Activated naive CD8-positive, alpha-beta T cell treated with anti-CD3 and anti-CD28 coated beads for 36 hours (primary cell): ENCODE measurements at places on chromosomes 11 and 22. TPM values are rescaled to one million over a fixed set of nuclear protein-coding genes. Genes with fewer than 3 reads are reported as not detected.

DNA sequence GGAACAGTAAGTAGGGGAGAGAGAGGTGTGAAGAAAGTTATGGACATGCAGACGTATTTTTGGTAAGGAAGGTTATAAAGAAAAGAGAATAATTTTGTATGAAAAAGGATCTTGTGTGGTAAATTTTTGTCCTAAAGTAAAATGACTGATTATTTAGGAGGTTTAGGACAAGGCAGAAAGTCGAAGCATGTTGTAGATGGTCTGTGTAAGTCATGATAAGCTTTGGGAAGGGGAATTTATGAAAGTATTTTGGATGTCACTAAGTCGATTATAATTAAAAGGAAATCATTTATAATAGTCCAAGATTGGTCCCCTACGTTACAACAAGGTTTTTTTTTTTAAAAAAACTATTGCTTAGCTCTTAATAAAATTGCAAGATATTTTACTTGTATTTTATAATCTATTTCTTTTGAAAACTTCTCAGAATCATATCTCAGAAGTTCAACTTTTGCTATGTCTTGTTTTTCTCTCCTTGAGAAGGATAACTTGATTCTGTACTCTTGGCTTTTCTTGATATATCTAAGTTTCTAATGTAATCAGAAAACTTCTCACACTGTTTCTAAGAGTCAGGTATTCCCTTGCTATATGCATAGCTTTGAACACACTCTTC, 10.9 kb upstream of the CABP2 start:
- DNase-seq, result no peak
- no peaks in the 10 kb centered on the region for H3K4me1 ChIP-seq
- no peak overlapping the region for H3K4me3 ChIP-seq
- peaks cover 5% of the 10 kb centered on the region for H3K27me3 ChIP-seq

DNA sequence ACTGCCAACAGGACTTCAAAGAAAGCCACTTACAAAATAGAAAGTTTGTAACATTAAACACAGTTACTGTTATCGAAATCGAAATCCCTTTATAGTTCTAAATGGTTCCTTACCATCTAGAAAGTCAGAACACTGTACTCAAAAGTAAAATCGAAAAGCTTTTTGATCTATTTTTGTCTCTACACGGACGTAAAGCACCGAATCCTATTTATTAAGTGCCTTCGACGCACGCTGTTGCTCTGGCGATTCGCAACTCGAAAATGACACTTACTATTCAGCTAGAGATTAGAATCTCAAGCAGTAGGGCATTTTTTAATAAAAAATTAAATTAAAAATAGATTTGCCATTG, 78.3 kb downstream of the LARGE1 start:
- H3K36me3 ChIP-seq, result no peaks in the 10 kb centered on the region
- DNase-seq, result no peak
- no peak overlapping the region for H3K4me3 ChIP-seq
- H3K27me3 ChIP-seq, result no peaks in the 10 kb centered on the region

The ROM1 gene
- total RNA-seq, result 2.0 TPM

DNA sequence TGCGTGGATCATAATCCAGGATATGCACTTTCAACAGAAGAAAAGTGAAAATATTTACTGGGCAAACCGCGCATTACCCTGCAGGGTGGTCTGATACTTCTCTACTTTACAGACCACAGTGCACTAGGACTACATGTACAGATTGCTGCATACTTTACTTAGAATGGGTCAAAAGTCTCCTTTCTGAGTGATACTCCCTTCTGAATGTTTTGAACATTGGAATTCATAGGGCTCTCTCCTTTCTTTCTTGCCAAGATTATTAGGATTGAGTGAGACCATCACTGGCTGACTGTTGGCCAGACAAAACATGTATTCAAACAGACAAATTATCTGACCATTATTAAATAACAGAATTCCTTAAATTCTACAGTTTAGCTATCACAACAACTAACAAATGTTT, 6.6 kb upstream of the FIBIN start:
- no peaks in the 10 kb centered on the region for H3K27me3 ChIP-seq
- no peak overlapping the region for H3K27ac ChIP-seq
- H3K4me1 ChIP-seq, result no peaks in the 10 kb centered on the region
- DNase-seq, result no peak

The CASP5 gene
- total RNA-seq, result not detected

The CLTCL1 gene
- 0.52 TPM for total RNA-seq

- no peaks in the 10 kb centered on the region for H3K27me3 ChIP-seq
- peaks cover 1% of the 10 kb centered on the region for H3K36me3 ChIP-seq
- DNase-seq, result no peak
- peaks cover 13% of the 10 kb centered on the region for H3K4me1 ChIP-seq
- no peak overlapping the region for H3K4me3 ChIP-seq
- no peak overlapping the region for H3K27ac ChIP-seq
Observed at GRCh38 chr11:3153291-3153861, 11.7 kb downstream of the OSBPL5 start.

GRCh38 chr11:17774232-17775034, 39.9 kb downstream of the KCNC1 start:
- no peaks in the 10 kb centered on the region for H3K4me1 ChIP-seq
- H3K4me3 ChIP-seq, result no peak overlapping the region
- DNase-seq, result no peak
- no peaks in the 10 kb centered on the region for H3K27me3 ChIP-seq
- no peak overlapping the region for H3K27ac ChIP-seq
- H3K36me3 ChIP-seq, result no peaks in the 10 kb centered on the region

The CASP12 gene
- not detected for total RNA-seq

- no peak overlapping the region for H3K27ac ChIP-seq
- no peaks in the 10 kb centered on the region for H3K27me3 ChIP-seq
- no peaks in the 10 kb centered on the region for H3K36me3 ChIP-seq
- DNase-seq, result no peak
Observed at GRCh38 chr22:43310798-43311197, 32.4 kb downstream of the SCUBE1 start.

The CNTN5 gene
- total RNA-seq, result not detected

DNA sequence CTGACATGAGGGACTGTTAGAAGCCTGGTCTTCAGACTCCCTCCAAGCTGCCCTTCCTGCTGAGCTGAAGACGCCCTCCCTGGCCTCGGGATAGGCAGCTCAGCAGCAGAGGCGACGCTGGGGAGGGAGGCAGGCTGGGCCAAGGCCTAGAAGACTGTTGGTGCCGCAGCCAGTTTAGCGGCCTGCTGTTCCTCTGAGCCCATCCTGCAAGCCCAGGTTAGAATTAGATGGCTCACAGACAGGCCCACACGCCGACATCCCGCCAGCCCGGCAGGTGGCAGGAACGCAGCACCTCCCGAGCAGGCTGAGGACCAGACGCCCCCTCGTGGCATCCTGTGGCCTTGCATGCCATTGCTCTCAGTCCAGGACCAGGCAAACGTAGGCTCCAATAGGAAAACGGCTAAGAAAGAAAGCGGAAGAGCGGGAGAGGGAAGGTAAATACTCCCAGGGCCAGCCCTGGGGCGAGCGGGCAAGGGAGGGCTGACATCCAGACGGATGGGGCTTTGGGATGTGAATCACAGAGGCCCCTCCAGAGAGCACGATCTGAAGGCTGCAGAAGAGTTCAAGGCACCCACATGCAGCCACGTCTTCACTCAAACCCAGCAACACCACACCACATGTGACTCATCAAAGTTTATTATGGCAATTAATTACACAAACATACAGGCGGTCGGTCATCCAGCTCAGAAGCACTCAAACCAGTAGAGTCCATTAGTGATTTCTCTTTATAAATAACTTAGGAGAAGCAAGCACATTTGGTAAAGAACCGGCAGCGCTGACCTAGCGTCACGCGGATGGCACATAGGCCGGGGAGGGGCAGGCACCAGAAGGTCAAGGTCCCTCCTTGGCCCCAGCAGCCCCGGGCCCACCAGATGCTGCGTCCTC, 27.6 kb downstream of the CD5 start:
- peak; percentile 91 for DNase-seq
- H3K27ac ChIP-seq, result peak overlapping the region; percentile 56
- peaks cover 19% of the 10 kb centered on the region for H3K36me3 ChIP-seq

GRCh38 chr22:38298312-38299005, 18.8 kb downstream of the CSNK1E start:
- no peaks in the 10 kb centered on the region for H3K27me3 ChIP-seq
- no peaks in the 10 kb centered on the region for H3K4me1 ChIP-seq
- DNase-seq, result peak; percentile 48
- H3K27ac ChIP-seq, result no peak overlapping the region

DNA sequence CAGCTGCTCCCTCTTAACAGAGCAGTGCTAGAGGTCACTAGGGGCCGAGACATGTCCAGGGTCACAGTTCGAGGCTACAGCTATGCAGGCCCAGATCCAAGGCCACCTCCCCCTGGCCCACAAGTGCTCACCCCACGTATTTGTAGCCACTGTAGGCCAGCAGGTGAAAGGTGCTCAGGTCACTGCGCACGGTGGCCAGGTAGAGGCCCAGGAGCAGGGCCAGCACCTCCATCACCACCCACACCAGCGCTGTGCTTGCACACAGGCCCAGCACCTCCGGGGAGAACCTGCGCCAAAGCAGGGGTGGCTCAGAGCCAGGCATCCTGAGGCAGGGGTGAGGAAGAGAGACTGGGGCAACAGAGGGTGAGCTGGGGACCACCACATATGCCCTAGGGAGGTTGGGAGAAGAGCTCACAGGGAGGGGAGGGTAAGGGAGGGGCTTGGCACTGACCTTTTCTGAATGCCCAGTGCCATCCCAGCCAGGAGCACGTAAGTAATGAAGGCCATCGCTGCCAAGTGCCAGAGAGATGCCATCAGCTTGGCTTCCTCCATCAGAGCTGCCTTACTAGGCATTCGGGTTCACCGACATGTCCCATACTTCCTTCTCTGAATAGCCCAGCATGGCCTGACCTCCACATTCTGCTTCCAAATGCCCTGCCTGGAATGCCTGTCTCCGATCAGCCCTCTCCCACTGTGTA, 3.5 kb downstream of the YIF1A start:
- H3K36me3 ChIP-seq, result peaks cover 8% of the 10 kb centered on the region
- no peak for DNase-seq
- peaks cover 34% of the 10 kb centered on the region for H3K4me1 ChIP-seq
- no peak overlapping the region for H3K27ac ChIP-seq

DNA sequence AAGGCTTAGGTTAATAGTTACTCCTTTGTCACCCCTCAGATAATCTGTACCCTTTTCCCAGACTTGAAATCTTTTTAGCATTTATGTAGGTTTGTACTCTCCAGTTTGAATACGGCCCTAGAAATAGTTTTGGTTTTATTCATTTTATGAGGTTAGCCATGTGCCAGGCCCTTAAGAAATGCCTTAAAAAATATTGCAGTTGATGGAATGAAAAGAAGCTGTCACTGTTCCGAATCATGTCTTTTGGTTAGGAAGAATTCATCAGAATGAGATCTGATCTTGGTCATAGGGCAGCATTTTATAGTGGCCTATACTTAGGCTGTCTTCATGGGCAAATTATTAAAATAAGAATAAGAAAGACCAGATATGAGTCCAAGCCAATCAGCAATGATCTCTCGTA, 14.8 kb upstream of the PRSS23 start:
- H3K4me1 ChIP-seq, result no peaks in the 10 kb centered on the region
- no peak overlapping the region for H3K27ac ChIP-seq
- DNase-seq, result no peak
- no peaks in the 10 kb centered on the region for H3K36me3 ChIP-seq

GRCh38 chr11:17734418-17734911, at the start of gene KCNC1:
Gene KCNC1 (plus strand): TSS chr11:17734781. CDS start chr11:17736003, 1,222 bp downstream.
- no peak within 1 kb of the TSS for H3K27ac ChIP-seq
- peak within 1 kb of the TSS; percentile 37 for H3K4me3 ChIP-seq
- H3K27me3 ChIP-seq, result peaks cover 63% of the 10 kb centered on the region
- no peaks in the 10 kb centered on the region for H3K36me3 ChIP-seq
- DNase-seq, result no peak

GRCh38 chr11:100851147-100851546, 164.1 kb downstream of the ARHGAP42 start:
- no peaks in the 10 kb centered on the region for H3K36me3 ChIP-seq
- H3K4me3 ChIP-seq, result no peak overlapping the region
- H3K27ac ChIP-seq, result no peak overlapping the region
- no peaks in the 10 kb centered on the region for H3K4me1 ChIP-seq
- DNase-seq, result no peak

The PRR5 gene
- 24.6 TPM for total RNA-seq

The ELFN2 gene
- 0.06 TPM for total RNA-seq

The NCR3LG1 gene
- 5.0 TPM for total RNA-seq

GRCh38 chr11:24005202-24005876, 491.5 kb upstream of the LUZP2 start:
- no peak for DNase-seq
- H3K36me3 ChIP-seq, result no peaks in the 10 kb centered on the region
- no peak overlapping the region for H3K4me3 ChIP-seq
- H3K4me1 ChIP-seq, result no peaks in the 10 kb centered on the region
- no peaks in the 10 kb centered on the region for H3K27me3 ChIP-seq

The CRACR2B gene
- 1.1 TPM for total RNA-seq

DNA sequence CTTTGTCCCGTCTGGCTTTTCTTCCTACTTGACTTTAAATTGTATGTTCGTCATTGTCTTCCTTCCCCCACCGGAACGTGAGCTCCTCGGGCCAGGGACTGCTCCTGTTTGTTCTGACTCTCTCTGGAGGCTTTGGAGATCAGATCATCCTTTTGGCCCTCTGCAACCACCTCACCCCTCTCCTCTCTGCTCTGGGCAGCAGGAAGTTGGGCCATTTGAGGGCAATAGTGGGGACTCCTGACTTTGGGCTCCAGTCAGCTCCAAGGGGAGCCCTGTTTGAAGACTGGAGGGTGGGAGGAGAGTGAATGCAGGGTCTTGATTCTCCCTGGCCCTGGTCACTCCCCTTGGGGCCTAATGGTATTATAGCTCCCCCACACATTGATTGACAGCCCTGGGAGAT, 186.3 kb upstream of the B3GAT1 start:
- H3K4me3 ChIP-seq, result no peak overlapping the region
- no peaks in the 10 kb centered on the region for H3K4me1 ChIP-seq
- DNase-seq, result no peak

GRCh38 chr11:19649751-19650150, 62.9 kb upstream of the NAV2 start:
- H3K27me3 ChIP-seq, result peaks cover 6% of the 10 kb centered on the region
- H3K36me3 ChIP-seq, result no peaks in the 10 kb centered on the region
- no peaks in the 10 kb centered on the region for H3K4me1 ChIP-seq
- no peak for DNase-seq
- H3K27ac ChIP-seq, result no peak overlapping the region

The SMIM35 gene
- not detected for total RNA-seq

DNA sequence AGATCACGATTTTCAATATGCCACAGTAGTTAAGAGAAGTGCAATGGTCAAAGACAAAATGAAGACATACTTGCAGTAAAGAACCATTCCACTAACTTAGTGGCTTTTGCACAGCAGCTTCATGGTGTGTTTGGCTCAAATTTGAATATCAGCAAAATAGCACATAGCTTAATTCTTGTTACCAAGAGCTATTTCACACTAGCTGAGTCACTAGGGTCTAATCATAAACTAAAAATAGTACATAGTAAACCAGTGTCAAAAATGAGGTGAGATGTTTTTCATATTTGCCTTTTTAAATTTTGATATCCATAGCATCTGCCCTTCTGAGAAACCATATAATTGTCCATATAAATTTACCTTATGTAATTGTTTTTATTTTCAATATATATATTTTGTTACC, 325.0 kb upstream of the LUZP2 start:
- no peaks in the 10 kb centered on the region for H3K27me3 ChIP-seq
- no peak overlapping the region for H3K27ac ChIP-seq
- no peak for DNase-seq
- H3K4me3 ChIP-seq, result no peak overlapping the region
- no peaks in the 10 kb centered on the region for H3K36me3 ChIP-seq
- H3K4me1 ChIP-seq, result no peaks in the 10 kb centered on the region
